ENCODE measurements at places on chromosomes 7 and 10.

DNA sequence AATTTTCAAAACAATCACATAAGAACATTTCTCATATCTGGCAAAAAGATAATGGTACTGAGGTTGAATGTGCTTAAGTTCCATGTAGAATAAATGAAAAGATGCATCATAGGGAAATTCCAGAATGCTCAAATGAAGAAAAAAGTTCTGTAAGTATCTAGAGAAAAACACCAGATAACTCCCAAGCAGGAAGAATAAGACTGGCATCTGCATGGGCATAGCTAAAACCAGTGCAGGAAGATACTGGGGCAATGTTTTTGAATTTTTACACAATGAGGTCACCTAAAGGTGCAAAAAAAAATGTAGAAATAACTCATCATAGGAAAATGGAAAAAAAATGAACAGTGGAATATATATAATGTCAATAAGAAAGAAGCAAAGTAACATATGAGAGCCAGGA, 275.2 kb downstream of the BAMBI start:
- DNase-seq: no peak

DNA sequence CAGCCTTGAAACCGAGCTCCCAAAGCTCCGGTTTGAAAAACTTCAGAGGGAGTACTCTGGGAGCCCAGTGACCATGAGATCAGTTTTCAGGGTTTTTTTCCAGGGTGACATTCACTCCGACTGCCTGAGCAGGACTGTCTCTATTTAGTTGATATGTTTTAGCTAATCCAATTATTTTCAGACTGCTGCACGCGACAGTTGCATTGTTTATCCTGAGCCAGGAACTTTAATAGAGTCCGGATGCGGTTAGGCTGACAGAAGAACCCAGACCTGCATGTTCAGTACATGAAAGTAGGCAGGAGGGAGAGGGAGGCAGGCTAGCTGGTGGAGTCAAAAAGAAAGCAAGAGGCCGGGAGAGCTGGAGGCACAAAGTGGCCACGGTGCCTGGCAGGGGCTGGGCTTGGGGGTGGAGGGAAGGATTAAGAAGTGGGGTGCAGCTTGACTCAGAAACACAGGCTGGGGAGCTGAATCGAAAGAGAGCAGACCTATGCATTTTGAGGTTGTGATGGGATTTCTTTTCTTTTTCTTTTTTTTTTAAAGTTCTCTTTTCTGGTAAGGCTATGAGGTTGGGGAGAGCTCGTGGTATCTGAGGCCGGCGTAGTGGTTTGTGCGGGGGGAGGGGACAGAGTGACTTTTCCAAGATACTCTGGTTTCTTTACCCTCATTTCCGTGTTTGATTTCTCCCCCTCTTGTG, 5.7 kb downstream of the GATA3 start:
- DNase-seq: no peak

DNA sequence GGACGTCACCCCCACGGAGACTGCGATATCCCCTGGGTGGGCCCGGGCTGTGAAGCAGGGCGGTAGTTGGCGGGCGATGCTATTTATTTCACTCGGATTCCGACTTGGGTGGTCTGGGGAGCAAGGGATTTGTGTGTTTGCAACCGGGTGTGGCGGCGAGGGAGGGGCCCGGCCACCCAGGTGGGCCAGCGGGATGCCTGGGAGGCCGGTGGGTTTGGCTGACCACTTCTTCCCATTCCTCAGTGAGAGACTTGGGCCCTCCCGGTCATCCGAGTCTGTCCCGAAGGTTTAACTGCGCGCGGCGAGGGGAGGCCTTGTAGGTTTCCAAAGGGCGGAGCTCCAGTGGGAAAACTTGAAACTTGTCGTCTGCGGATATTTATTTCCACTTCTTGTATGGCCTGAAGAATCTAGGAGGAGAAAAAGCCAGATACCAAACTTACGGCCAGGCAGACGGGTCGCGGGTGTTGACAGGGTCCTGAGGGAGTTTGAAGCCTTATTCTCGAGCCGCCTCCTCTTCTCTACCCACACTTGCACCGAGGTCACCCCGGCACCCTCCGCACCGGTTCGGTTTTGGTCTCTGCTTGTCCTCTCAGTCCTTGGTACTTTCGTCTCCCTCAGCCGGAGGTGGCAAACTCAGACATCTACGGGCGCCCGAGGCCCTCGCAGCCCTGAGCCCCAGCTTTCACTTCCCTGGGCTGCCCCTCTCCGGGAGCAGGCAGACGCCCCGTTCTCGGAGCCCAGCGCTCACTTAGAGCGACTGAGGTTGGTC, 17.9 kb downstream of the ZNF316 start:
- no peak for DNase-seq

GRCh38 chr7:46424934-46425333, 503.9 kb upstream of the IGFBP3 start:
- no peak for DNase-seq

GRCh38 chr10:3871424-3871996, 86.5 kb upstream of the KLF6 start:
- DNase-seq: no peak

DNA sequence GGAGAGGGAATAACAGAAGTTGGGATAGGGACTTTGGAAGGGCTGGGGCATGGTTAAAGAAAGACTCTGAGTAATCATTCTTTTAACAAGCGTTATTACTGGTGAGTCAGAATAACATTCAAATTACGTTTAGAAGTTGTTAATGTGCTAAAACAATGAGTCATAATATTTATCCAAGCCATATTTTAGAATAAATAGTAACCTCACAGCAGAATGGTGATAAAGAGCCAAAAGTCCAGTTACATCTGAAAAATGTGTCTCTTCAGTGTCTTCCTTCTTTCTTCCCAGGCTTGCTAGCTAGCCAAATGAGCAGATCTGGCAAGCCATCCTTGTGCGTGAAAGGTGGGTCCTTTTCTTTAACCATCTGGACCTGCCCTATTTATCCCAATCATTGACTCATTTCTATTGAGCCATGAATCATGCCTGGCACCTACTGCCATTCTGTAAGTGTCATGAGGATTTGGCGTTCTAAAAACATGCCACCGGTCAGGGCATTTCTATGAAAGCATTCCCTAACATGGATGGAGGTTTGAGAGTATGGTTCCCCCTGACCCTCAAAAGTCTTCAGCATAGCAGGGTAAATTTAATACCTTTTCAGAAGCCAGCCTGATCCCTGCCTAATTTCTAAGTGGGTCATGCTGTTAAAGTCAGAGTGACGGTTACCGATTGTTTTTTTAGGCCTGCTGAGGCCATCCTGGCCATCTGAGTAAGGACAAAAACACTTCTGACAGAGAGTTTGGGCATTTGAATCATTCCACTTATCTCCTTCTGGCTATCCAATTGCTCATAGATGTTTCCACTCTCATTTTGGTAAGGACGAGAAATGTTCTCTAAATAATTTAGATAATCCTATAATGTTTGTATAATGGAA, 26.9 kb downstream of the MYPN start:
- DNase-seq: no peak

DNA sequence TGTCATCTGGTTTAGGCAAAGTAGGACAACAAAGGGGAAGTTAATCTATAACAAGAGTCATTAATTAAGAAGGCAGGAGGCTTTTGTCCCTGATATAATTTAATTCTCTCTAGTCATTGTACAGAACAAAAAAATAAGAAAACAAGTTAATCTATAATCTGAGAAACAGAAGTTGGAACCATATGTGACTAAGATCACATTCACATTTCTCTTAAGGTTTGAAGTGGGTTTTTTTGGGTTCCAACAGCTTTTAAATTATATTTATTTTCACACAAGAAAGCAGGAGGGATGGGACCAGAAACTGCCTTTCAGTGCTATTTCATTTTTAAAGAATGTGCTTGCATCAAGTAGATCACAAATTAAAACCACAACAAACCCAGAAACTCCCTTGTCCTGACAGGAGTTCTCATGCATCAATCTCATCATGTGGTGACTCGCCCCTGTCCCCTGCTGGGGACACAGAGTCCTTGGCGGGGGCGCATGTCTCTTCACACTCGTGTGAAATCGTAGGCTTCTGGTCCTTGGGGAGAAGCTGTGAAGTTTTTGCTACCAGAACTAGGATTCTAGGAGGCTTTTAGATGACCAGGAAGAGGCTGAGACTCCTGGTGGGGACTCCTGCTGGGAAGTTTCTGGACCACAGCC, 10.1 kb upstream of the OPN4 start:
- DNase-seq: no peak

- DNase-seq: no peak
Observed at GRCh38 chr7:92282930-92283329, 37.2 kb downstream of the ANKIB1 start.

DNA sequence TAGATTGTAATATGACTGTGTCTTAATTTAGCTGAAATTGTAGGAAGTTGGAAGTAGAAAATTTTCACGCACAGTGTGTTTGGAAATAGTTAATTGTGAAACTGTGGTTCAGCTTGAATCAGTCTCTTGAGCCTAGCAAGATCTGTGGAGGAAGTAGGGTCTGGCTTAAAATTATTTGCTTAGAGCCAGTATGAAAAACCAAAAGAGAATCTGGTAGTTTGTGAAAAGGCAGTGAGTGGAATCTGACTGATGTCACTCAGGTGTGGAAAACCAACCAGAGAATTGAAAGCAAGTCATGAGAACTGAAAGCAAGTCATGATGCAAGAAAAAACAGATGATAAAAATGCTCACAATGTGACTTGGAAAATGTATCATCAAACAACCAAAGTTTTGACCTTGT, 11.5 kb downstream of the LIPJ start:
- no peak for DNase-seq

DNA sequence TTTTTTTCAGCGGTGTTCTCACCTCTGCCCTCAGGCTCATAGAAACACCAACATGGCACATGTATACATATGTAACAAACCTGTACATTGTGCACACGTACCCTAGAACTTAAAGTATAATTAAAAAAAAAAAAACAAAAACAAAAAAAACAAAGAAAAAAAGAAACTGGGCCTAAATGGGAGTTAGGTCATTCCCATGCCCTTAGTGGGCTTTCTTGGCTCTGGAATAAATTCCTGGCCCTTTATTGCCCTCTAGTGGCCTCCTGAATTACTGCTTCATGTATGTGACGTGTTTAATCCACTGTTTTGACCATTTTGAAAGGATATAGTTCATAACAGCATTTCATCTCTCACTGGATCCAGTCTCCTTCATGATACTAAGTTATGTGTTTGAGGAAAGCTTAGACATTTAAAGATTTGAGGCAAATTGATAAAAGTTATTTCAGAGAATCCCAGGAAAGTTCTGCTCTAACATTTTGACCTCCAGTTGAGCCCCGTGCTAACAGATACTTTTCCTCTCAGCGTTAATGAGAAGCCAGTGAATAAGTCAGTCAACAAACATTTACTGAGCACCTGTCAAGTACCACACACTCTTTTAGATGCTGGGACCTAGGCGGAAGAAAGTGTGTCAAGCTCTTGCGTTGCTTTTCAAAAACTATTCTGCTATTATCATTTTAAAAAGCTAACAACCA, 54.7 kb upstream of the SYPL1 start:
- peak; percentile 50 for DNase-seq

DNA sequence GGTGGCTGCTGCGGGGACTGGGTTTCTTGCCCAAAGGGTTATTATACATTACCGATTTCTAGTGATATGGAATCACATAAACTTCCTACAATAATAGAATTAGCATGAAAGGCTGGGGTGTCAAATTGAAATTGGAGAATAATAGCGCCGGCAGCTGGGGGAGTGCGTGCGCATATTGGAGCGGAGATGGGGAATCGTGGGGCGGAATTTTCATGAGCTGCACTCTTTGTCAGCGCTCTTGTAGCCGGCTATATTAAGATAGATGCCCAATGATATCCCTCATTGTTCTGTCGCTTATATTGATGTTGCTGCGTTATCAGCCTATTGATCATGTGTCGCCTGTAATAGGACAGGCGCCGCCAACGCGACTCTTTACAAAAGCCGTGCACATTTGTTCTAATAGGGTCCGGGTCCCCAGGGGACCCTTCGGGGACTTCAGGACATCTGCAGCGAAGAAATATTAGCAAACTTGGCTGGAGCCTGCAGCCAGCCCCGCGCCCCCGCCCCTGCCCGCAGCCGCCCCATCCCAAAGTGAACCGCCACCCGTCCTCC, 5.1 kb downstream of the UNCX start:
- no peak for DNase-seq

DNA sequence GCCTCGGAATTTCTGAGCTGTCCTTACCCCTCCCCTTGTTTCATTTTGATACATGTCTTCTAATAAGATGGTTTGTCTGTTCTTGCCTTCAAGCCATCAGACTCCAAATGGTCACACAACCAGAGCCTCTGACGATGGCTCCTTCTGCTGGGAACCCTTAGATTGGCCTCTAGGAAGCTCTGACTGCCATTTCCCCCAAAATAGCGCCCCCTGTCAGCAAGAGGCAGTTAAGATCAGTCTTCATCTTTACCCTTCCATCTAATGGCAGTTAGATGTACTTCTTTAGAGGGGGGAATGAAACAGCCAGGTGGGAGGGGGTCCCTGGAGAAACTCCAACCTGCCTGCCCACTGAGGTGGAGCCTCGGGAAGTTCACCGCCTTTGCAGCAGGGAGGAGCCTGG, 85.8 kb upstream of the GPR22 start:
- no peak for DNase-seq

- DNase-seq: no peak
Observed at GRCh38 chr7:158865462-158865922, 9.1 kb downstream of the DYNC2I1 start.

Data from DMS79 treated with DMSO at 0.1 percent for 48 hours (cell line).